ENCODE measurements at places on chromosomes 7 and 10.
A peak's percentile ranks its signal among the peaks of the same experiment; 100 is the strongest.

GRCh38 chr10:99326871-99327270 lies 2.3 kb upstream of the CNNM1 start:
- DNase-seq: no peak

DNA sequence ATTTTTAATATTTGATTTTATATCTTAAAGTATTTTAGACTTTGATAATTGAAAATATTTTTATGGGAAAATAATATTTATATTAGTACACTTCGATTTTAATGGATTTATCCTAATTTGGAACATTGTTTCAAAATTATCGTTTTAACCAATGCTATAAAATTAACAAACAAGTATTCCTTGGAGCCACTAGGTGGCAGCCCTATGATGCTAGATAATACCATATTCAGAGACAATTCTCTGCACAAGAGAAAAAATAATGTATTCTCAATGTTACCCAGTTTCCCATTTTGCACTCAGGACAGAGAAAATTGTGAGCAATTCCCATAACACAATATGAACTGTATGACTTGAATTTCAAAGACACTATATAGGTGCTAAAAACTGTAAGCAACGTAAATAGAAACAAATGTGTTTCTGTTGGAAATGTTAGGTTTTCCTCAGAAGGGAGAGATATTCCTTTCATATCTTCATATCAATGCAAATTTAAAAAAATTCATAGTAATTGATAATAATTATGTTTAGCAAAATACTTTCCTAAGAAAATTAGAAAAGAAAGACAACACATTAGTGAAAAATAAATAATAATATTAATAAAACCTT lies 237.8 kb downstream of the SEMA3E start:
- DNase-seq: peak; percentile 22

DNA sequence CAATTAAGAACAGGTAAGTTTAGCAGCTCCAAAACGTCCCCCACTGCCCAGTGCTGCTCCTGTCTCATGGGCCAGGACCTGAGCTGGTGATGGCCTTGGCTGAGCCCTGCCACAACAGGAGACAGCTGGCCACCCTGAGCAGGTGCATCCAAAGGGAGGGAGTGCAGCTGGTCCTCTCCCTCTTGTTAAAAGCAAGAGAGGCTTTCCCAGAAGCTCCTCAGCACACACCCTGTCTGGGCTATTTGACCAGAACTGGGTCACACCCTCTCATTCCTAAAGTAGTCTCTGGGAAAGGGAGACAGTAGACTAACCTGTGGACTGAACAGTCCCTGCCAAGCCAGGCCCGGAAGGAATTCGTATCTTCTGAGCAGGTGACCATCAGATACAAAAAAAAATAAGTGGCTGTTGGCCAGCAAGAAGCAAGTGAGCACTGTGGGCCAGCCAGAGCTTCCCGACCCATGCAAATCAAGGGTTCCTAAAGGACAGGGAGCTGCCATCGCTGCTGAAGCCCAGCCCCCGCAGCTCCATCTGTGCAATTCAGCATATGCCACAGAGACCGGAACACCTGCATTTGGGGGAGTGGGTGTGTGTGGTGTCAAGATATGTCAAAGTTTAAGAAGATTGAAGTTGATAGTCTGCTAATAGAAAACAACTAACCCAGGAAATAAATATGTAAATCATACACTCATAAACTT lies 2.1 kb upstream of the TMEM72 start:
- no peak for DNase-seq

- DNase-seq: no peak
Measured at GRCh38 chr7:26664735-26665416, 199.5 kb downstream of the SKAP2 start.

DNA sequence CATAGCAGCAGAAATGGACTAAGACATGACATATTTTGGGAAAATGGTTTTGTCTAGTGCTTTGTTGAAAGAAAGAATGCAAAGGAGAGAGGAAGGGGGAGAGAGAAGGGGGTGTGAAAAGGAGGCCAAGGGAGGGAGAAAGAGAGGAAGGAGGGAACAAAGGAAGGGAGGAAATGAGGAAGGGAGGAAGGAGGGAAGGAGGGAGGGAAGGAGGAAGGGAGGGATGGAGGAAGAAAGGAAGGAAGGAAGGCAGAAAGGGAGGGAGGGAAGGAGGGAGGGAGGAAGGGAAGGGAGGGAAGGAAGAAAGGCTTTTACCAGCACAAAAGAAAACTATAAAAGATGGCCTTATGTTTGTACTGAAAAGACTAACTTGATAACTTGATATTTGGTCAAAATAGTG lies 65.1 kb upstream of the ST8SIA6 start:
- no peak for DNase-seq

- DNase-seq: no peak
Measured at GRCh38 chr7:139673230-139673629, 104.6 kb downstream of the HIPK2 start.

- no peak for DNase-seq
Measured at GRCh38 chr7:102191556-102192379, 94.9 kb upstream of the SH2B2 start.

DNA sequence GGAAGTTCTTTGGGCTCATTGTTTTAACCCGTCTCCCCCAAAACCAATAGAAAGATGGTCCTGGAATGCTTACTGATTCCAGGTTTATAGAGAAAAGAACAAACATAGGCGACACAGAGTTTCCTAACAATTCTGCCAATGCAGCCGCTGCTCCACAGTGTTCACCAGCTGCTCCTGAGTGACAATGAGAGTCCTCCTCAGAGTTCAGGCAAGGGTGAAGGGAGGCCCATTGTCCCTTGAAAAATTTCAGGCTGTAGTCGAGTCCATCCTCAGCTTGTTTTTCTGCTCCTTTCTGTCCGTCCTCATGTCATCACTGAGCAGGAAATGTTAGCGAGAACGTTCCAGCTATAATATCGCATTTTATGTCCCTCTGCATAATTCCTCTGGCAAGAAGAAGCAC lies 537.6 kb downstream of the TCERG1L start:
- DNase-seq: no peak

All from forelimb muscle (tissue), 1 donor.